Heart left ventricle (tissue), 16 donors: ENCODE measurements at places on chromosomes 3 and 15. TPM values are rescaled to one million over a fixed set of nuclear protein-coding genes. Genes with fewer than 3 reads are reported as not detected.

Gene ATP10A
- 2.0 TPM for polyA plus RNA-seq

Gene CELF6
- 0.78 TPM for polyA plus RNA-seq

DNA sequence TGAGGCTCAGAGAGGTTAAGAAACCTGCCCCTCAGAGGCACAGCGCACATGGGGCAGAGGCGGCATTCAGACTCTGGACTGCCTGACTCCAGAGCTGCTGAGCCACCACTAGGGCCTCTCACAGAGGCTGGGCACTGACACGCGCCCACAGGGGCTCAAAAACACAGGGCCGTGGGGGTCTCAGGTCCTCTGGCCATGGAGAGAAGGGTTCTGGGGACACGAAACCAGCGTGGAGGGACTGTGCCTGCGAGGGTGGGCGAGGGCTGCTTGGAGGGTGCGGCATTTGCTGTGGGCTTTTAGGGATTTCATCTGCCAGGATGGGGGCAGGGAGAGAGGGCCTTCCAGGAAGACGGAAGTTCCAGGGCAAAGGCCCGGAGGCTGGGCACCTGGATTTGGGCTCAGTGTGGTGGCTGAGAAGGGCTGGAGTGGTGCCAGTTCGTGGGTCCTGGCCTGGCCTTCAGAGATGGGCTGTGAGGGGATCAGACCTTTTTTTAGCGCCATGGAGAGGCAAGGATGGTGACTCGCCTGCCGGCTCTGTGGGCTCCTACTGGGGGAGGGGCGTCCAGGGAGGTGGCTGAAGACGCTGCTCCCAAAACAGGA lies 69.6 kb downstream of the EFCAB12 start:
- H3K4me3 ChIP-seq, result no peak overlapping the region
- H3K36me3 ChIP-seq, result no peaks in the 10 kb centered on the region
- H3K4me1 ChIP-seq, result no peaks in the 10 kb centered on the region
- DNase-seq, result no peak
- no peaks in the 10 kb centered on the region for H3K27me3 ChIP-seq
- H3K27ac ChIP-seq, result no peak overlapping the region

Gene SERPINI1
- polyA plus RNA-seq, result 10.7 TPM

DNA sequence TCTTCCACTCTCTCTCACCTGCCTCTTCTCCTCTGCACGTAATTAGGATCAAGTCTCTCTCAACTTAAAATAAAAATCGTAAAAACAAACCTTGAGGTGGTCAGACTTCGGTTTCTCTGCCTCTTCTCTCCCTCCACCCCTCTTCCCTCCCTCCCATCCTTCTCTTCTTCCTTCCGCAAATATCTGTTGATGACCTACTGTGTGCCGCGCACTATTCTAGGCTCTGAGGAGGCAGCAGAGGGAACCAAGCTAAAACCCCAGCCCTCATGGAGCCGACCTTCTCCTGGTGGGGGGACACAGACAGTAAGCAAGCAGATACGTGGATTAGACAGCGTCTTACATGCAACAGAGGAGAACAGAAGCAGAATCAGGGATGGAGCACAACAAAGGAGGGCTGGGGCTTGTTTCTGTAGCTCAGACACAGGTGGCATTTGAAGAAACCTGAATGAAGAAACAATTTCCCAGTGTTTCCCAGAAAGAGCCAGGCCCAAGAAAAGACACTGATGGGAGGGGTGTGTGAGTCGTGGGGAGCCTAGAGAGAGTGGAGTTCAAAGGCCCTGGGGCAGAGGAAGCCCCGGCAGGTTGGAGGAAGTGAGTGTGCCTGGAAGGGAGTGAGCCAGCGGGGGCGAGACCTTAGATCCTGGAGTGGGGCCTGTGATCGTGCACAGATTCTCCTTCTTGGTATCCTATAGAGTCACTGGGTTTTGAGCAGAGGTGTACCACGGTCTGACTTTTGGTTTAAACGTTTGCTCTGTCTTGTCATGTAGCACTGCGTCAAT lies 80.5 kb downstream of the TOP2B start:
- H3K4me1 ChIP-seq, result peaks cover 4% of the 10 kb centered on the region
- DNase-seq, result no peak
- H3K27ac ChIP-seq, result no peak overlapping the region
- H3K27me3 ChIP-seq, result no peaks in the 10 kb centered on the region
- H3K36me3 ChIP-seq, result peaks cover 10% of the 10 kb centered on the region
- H3K4me3 ChIP-seq, result no peak overlapping the region
